ENCODE measurements at places on chromosomes 6 and 20.

GRCh38 chr6:135115834-135116233, 61.2 kb upstream of the HBS1L start:
- no peak for DNase-seq

GRCh38 chr6:19864285-19864684, 27.1 kb downstream of the ID4 start:
- DNase-seq, result no peak

DNA sequence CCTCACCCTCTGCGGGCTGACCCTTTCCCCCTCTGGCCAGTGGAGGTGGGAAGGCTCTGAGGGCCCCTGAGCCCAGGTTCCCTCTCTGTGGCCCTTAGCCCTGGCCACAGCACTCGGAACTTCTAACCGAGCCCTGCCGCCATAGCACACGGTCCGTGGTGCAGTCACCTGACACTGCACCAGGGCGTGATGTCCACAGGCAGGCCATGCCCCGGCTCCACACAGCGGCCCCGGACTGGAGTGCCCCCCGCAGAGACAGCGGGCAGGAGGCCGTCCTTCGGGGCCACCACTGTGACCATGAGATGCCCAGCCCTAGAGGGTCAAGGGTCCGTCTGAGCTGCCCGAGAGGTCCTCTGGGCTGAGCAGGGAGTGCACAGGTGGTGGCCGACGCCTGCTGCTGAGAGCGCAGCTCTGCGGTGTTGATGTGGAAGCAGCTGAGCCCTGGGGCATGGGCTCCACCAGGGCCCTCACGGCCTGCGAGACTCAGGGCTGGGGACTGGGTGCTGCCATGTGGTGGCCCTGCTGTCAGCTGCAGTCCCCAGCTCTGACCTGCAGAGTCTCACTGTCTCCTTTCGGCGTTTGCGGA, 11.2 kb upstream of the BHLHE23 start:
- DNase-seq, result no peak

GRCh38 chr6:31351401-31352309, 5.3 kb downstream of the HLA-B start:
- DNase-seq, result no peak

GRCh38 chr6:167150941-167151549, 6.7 kb downstream of the GPR31 start:
- DNase-seq, result no peak

GRCh38 chr6:156461647-156462046, 315.5 kb upstream of the ARID1B start:
- DNase-seq, result no peak

GRCh38 chr20:301886-302848, 4.8 kb downstream of the ZCCHC3 start:
- no peak for DNase-seq

- DNase-seq, result no peak
Measured at GRCh38 chr20:43983359-43983758, 68.7 kb downstream of the TOX2 start.

- no peak for DNase-seq
Measured at GRCh38 chr6:89745716-89746115, 73.9 kb downstream of the MDN1 start.

- DNase-seq, result no peak
Measured at GRCh38 chr6:39062014-39062740, 13.6 kb downstream of the GLP1R start.
